ENCODE measurements at places on chromosomes 6 and 20.
A peak's percentile ranks its signal among the peaks of the same experiment; 100 is the strongest.

- DNase-seq = no peak
Measured at GRCh38 chr20:9241721-9242427, 173.0 kb downstream of the PLCB4 start.

DNA sequence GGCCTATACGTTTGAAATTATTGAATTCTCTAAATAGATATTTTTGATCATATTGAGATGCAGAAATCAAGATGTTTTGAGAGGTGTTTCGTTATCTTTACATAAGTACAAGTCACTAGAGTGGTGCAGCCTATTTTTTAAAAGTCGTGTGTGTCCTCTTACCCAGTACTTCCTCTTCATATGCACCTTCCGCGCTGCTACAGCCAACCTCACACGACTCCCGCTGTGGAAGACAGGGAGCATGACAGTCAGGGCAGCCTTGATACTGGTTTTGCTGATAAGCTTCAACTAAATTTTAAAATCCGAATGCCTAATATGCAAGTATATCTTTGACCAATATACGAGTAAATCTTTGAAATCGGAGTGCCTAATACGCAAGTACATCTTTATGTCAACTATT lies 16.3 kb downstream of the ROS1 start:
- DNase-seq = no peak

GRCh38 chr6:5082487-5083306 lies 2.4 kb upstream of the PPP1R3G start:
- DNase-seq = no peak

DNA sequence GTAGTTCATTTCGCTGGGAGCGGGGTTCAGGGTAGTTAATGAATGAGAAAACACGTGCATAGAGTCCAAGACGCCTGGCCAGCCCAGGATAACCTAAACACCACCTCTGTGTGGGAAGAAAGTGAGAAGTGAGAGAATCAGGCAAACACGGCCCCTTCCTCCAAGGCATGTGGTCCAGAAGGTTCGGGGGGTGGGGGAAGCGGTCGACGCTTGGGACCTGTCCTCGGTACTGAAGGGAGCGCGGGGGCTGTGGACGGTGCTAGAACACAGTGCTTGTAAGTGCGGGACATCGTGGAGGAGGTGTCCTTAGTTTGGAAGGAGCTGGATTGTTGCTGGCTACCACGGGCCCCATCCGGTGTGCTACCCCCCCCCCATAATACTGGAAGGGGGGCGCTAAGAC lies 1.7 kb upstream of the VSTM2L start:
- DNase-seq = no peak

DNA sequence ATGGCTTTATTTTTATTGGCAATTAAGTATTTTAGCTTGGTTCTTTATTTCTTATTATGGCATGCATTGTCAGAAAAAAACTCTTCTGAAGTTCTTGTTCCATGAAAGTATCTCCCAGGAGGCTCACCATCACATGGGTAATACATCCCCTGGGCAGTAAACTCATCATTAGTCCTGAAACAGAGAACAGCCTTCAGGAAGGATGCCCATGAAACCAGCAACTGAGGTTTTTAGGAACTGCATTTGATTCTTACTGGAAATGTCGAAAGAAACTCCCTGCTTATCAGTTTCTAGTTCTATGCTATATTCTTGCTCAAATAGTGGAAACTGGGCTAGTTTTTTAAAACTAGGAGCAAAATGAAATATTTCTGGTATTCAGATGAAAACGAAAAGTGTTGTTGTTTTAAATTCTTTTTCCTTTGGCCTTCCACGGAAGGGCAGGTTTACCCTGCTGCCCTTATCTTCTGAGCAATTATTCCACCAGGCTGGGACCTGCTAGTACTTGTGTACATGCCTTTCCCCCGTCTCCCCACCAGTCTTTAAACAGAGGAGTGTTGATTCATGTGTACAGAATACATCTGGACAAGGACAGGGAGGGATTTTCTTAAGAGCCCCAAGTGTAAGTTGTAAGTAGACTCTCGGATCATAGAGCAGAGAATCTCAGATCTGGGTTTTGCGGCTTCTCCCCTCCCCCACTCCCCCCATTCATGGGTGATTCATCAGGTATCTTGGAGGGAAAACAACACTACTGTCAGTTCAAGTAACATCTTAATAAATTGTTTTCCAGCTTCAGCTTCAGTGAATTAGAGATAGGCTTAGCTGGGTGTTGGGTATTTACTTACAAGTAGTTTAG lies 81.5 kb downstream of the RTN4IP1 start:
- DNase-seq = peak; percentile 52

- DNase-seq = no peak
Measured at GRCh38 chr6:107560657-107561056, 70.7 kb downstream of the SOBP start.

- no peak for DNase-seq
Measured at GRCh38 chr6:158377860-158378259, 65.6 kb downstream of the TULP4 start.

GRCh38 chr20:10131732-10132345 lies 86.8 kb upstream of the SNAP25 start:
- DNase-seq = no peak

- DNase-seq = no peak
Measured at GRCh38 chr6:167576050-167576741, 250.5 kb upstream of the AFDN start.

DNA sequence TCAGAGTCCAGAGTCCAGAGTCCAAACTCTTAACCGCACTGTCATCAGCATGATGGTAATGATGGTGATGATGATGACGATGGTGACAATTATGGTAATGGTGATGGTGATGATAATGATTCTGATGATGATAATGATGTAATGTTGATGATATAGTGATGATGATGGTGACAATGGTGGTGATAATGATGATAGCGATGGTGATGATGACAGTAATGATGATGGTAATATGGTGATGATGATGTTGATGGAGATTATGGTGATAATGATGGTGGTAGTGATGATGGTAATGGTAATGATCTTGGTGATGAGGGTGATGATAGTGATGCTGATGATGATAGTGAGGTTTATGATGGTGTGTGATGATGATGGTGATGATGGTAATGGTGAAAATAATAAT lies 367.8 kb upstream of the CDH4 start:
- no peak for DNase-seq

DNA sequence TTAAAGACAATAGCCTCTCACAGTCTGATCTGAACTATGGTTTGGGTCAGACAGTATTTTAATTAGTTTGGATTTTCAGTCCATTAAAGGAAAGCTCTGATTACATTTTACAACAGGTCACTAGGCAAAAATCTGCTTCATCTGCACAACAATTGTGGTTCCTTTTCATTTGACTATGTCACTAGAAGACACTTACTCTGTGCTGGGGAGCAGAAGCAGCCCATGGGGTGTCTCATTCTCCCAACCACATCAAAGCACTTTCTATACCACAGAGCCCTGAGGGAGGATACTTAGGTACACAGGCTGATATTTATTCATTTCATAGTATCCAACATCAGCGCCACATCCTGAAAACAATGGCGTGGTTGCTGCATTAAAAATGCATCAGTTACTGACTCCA lies 36.6 kb upstream of the HDAC2 start:
- peak; percentile 40 for DNase-seq

DNA sequence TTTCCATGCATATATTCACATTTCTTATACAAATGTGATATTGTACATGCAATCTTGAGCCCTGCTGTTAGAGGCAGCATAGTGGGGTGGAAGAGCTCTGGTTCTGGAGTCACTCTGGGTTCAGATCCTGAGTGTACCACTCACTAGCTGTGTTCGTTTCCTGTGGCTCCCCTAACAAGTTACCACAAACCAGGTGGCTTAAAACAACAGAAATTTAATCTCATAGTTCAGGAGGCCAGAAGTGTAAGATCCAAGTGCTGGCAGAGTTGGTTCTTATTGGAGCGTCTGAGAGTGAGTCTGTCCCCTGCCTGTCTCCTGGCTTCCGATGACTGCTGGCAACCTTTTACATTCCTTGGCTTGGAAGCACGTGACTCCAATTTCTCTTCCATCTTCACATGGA lies 115.6 kb downstream of the MAP3K7 start:
- DNase-seq = no peak

GRCh38 chr6:163409712-163410111 lies 4.8 kb upstream of the QKI start:
- no peak for DNase-seq

DNA sequence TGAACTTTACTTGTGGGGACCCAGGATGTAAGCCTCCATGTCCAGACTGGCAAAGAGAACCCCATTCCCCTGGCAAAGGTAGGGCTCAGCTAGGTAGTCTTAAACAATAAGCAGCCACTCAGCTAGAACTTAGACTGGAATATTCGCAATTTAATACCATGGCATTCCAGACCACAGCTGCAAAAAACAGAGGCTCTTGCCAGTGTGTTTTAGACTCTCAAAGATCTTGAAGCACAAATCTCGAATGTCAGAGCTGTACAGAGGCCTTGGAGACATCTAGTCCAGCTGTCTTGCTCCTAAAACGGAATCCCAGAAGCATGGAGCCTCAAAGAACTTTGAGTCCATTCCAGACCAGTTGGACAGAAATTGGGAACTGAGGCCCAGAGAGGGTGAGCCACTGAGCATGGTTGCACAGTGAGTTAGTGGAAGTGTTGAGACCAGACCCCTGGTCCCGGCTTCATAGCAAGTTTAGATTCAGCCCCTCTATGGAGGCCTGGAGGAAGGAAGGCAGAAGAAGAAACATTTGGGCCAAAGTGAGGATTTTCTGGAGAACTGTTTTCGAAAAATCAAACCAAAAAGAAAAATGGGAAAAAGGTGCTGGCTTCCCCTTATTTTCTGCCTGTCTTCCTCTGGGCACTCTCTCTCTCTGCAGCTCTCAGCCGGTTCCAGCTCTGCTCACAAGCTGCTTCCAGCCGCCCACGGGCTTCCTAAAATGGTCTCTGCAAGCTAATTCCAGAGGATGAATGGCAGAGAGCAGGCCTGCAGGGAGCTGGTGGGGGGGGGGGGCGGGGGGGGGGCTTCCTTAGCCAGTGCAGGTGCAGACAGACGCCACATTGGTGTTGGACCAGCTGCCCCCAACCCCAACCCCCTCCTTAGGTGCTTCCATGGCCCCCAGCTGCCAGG lies 32.4 kb downstream of the AAR2 start:
- DNase-seq = no peak

DNA sequence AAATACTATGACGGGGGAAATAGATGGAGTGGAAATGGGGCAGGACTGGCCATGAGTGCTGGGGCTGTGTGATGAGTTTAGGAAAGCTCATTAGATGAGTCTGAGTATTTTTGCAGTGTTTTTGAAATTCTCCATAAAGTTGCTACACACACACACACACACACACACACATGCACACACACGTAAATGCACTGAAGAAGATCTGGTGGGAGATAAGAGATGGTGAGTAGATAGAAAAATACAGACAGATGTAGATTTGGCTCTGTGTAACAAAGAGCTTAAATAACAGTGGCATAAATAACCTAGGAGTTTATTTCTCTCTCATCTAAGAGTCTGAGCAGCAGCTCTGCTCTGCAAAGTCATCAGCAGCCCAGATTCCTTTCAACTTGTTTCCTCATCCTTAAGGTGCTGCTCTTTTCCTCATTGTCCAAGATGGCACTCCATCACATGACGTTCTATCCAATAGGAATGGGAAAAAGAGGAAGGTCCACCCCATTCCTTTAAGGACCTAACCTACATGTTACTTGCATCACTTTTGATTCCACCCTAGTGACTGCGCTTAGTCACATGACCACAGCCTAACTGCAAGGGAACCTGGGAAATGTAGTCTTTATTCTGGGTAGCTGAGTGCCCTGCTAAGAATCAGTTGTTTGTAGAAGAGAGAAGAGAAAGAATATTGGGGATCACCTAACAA lies 76.4 kb downstream of the EYA2 start:
- no peak for DNase-seq

GRCh38 chr6:159249752-159250151 lies 80.6 kb downstream of the FNDC1 start:
- DNase-seq = no peak

GRCh38 chr6:114172576-114173260 lies 170.1 kb downstream of the HS3ST5 start:
- DNase-seq = no peak

- DNase-seq = no peak
Measured at GRCh38 chr20:62708591-62709536, at the start of gene NTSR1. TSS of gene NTSR1 (plus strand) at chr20:62708836. CDS start at chr20:62709208, 372 bp downstream.

- DNase-seq = no peak
Measured at GRCh38 chr6:86487660-86488221, 449.6 kb upstream of the HTR1E start.

GRCh38 chr6:143941852-143942627 lies 66.0 kb downstream of the PLAGL1 start:
- DNase-seq = peak; percentile 49

- DNase-seq = no peak
Measured at GRCh38 chr6:91020744-91021143, 433.9 kb upstream of the MAP3K7 start.

- DNase-seq = no peak
Measured at GRCh38 chr6:15970517-15970916, 158.4 kb upstream of the MYLIP start.

- DNase-seq = no peak
Measured at GRCh38 chr20:62458275-62459251, 17.2 kb downstream of the GATA5 start.

DNA sequence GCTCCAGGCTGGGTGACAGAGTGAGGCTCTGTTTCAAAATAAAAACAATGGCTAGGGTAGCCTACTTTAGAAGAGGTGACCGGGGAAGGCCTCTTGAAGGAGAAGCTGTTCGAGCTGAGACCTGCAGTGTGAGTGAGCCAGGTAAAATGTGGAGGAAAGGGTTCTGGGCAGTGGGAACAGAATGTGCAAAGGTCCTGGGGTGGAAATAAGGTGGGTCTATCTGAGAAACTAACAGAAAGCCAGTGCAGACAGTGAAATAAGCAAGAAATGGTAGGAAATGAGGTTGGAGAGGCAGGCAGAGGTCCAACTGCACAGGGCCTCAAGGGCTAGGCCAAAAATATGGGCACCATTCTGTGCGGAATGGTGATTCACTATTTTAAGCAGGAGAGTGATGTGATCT lies 53.4 kb downstream of the BPIFB1 start:
- DNase-seq = no peak

DNA sequence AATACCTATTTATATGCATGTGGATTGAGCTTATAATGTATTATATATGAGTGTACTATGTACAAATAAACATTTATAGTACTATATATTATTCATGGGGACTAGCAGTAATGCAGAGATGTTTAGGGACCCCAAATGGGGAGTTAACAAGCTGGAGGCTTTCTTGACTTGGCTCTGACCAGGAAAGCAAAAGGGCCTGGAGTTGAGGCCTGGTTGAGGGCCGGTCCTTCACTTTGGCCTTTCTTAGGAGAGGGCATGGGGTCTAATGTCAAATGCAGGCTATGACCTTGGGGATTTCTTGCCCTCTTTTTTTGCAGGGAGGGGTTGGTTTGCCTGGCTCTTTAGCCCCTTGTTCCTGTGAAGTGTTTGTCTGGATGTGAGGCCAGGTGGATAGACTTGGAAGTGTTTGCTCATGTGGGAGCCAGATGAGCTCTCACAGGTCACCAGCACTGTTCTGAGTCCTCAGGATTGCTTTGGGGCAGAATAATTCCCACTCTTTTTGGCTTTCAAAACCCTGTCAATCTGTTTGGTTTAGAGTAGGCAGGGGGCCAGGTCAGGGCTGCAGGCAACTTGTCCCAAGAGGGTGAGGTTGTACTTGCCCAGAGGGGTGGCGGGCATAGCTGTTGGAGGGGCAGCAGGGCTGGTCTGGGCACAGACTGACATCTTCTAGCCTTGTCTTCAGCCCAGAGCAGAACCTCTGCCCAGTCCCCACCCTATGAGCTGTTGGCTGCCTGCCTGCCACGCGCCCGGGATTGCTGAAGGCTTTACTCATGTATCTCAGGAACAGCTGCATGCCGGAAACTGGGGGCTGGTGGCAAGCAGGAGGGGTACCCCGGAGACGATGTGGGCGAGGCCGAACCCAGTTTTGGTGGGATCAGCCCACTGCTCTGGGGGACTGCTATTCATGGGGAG lies 14.6 kb downstream of the TJAP1 start:
- DNase-seq = no peak

All from CD4-positive, alpha-beta T cell treated with Interleukin-15 for 4 hours (primary cell).